DMS53 (cell line): ENCODE measurements at places on chromosomes 16 and 17.

DNA sequence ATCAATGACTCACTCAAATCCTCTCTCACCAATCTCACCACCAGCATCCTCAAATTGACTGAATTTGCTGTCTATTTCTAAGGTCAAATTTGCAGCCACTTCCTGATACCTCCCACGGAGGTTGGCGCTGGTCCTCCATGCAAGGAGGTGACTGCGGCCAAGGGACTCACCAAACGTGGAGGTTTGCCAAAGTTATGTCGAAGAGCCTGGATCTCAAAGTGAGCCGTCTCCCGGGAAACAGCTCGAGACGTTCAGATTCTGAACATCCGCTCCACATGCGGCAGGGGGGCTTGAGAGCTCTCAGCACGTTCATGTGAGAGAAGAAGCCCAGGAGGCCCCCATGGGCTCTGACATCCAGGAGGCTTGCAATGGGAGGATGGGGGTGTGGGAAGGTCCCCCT is 22.6 kb downstream of the LGALS3BP start:
- no peak for DNase-seq

GRCh38 chr16:14485121-14485551 is 144.9 kb downstream of the PARN start:
- DNase-seq, result no peak

DNA sequence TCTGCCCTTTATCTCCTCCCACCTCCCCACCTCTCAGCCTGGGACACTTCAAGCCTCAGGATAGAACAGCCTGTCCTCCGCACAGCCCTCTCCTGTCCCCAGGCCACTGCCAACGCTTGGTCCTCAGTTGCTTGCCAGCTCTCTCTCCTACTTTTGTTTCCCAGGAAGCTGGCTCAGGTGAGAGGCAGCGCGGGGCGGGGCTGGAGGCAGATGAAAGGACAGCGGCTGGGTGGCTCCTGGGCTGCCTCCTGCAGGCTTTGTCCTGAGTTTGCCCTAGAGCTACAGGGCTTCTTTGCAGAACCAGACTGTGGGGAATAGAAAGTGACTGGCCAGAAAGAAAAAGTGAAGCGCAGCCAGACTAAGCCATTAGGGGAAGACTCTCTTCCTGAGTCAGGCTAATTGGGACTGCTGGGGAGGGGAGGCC is 48.2 kb upstream of the CDC42EP4 start:
- DNase-seq, result peak; percentile 85

DNA sequence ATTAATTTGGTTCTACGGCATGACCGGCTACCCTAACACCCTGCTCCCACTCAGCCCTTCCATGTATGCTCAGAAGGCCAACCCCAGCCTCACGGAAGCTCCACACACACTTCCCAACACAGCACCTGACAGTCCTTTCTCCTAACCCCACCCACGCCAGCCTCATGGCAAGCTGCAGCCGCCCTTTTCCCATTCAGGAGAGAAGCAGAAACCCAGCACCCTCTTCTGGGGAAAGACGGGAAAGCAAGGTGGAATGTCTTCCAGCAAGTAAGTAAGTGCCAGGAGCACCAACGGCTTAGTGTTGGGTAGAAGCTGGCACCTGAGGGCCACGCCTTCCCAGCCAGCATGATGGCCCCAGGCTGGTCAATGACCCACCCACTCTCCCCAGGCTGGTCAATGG is 32.1 kb downstream of the ABR start:
- peak; percentile 72 for DNase-seq

GRCh38 chr16:1089439-1089821 is 6.6 kb downstream of the C1QTNF8 start:
- no peak for DNase-seq

DNA sequence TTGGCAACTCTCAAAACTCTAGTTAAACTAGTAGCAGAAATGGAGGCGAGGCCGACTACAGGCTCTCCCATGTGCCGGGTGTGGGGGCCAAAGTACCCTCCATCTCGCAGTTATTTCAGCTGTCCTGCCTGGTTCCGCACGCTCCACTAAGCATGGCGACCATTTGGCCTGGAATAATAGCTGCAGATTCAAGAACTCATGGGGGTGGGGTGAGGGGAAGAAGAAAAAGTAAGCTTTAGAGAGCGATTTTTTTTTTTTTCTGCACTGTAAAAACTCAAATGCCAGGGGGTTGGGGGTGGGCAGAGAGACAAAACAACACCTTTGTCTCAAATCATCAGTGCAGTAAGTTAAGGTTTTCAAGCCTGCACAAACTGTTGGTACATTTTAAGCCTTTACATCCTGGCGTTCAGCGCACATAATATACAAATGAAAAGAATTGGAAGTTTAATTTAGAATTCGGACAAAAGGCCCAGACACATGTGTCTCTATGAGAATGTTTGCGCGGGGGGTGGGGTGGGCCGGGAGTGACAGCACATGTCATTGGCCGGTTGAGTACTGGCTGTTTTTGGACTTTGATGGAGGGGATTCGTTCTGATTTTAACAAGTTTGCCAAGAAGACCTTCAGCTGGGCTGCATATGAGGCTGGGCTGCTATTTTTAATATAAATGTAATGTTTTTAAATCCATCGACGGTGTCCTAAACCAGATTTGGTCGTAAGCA is 694.7 kb upstream of the SALL1 start:
- no peak for DNase-seq

DNA sequence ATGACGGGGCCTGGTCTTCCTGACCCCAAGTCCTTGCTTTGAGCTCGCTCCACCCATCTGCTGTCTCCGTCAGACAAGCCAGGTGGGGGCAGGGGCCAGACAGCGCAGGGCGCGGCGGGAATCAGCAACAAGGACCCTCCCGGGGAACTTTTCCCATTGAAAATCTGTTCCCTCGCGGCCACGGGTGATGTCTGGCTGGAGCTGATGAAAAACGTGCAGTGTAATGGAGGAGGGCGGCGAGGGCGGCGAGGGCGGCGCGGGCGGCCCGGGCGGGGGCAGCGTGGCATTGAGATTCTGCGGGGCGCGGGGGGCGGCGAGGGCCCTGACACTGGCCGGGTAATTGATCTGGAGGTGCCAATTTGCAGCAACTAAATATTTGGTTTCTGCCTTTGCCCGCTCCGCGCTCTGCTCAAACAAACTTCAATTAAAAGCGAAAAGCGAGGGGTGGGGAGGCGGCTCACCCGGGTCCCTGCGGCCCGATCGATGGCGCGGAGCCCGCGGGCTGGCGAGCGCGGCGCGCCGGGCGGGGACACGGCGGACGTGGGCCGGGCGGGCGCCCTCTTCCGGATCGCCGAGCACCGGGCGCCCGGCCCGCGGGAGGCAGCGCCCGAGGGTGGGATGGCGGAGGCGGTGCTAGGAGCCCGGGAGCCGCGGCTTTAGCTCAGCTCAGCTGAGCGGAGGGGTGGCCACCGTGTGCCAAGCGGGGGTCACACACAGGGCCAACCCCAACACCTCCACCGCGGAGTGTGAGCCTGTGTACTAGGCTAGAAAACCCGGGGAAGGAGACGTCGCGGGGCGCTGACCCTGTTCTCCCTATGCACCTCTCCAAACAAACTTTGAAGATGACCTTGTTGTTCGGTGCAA is 32.4 kb downstream of the DCAKD start:
- peak; percentile 88 for DNase-seq

- no peak for DNase-seq
Observed at GRCh38 chr17:14057591-14057990, 11.7 kb upstream of the COX10 start.

- no peak for DNase-seq
Observed at GRCh38 chr16:87436225-87437172, 44.4 kb downstream of the MAP1LC3B start.

DNA sequence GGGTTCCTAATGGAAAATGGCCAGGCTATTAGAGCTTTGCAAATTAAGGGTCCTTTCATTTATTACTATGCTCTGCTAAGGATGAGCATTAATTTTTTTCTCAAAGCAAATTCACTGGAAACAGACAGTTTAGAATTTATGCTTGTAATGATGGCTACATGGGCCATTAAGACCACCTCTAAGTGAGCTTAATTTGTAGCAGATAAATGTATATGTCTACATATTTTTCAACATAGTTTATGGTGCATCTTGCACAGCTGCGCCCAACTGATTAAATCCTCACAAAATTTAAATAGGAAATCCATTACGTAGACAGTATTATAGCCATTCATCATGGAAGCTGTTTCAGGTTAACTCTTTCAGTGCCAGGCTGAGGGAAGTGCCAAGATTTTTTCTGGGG is 220.9 kb downstream of the CBLN1 start:
- DNase-seq, result no peak

DNA sequence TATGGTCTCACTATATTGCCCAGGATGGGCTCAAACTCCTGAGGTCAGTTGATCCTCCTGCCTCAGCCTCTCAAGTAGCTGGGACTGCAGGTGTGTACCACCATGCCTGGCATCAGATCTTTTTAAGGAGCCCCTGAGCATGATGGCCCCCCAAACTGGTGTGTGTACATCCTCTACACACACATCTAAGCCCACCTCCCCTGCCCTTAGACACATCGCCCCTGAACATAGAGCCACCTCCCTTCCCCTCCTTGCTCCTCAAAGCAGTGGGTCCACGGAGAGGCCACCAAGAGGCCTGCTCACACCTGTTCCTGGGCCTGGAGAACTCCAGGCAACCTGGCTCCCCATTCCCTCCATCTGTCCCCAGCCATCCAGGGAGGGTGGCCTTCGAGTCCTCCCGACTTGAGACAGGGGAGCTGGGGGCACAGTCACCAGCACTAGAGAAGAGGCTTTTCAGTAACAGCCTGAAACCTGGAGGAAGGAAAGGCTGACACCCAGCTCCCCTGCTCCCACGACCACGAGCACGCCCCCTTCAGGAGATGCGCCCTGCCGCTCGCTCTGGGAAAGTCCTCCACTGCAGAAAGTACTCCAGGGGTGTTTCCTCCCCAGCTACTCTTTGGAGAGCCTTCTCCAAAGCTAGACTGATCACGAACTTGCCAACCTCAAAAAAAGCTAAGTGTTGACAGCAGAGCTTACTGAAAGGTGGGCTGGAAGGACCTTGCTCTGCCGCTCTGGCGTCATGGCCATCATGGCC is 12.6 kb upstream of the PRR29 start:
- no peak for DNase-seq

- DNase-seq, result no peak
Observed at GRCh38 chr16:86604436-86605193, 26.3 kb downstream of the FOXL1 start.

- DNase-seq, result no peak
Observed at GRCh38 chr17:62076864-62077788, 12.0 kb upstream of the MED13 start.

DNA sequence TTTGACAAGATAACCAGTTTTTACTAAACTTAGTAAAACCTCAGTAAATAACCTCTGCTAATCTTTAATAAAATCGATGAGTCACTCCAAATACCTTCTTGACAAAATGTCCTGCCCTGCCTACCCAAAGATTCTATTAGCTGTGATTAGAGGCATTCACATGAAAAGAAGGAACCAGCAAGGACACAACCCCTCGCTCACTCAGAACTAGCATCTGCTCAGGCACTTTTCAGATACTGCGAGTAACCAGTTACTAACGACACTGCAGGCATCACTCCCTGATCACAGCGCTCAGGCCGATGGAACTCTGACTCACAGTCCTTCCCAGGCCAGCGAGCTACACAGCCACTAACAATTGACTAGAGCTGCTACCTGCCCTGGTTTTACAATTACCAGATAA is 24.3 kb downstream of the PELP1 start:
- DNase-seq, result no peak

GRCh38 chr16:85350973-85351372 is 238.7 kb upstream of the CIBAR2 start:
- DNase-seq, result peak; percentile 93

- DNase-seq, result peak; percentile 6
Observed at GRCh38 chr16:58127634-58128033, 1.5 kb downstream of the CFAP20 start.

DNA sequence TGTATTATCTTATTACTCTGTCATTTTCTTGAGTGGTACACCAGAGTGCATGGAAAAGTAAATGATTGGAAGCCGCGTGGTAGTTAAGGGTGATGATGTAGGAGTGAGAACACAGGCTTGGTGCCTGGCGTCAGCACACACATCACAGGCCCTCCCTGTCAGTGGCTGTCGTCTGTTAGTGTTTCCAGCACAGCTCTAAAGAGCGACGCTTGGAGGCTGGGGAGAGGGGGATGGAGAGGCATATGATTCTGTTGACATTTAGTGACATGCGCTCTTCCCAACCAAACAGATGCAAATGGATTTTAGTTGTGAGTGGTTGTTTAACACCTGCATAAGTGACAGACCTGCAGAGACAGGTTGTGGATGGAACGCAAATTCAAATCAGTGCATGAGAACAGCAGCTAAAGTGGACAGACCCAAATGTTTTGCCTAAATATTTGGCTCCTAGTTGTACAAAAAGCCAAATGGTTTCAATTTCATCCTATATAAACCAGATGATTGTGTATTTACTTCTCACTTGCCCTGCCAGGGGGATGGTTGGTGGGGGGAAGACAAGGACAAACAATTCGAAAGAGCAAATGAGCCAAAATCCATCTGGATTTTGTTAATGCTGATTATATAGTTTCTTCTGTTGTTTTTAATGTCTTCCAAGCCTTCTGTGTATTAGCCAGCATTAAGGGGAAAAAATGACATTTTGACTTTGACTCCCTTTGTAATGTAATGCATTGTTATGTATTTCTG is 222.3 kb downstream of the WWOX start:
- DNase-seq, result no peak

GRCh38 chr17:13016881-13017654 is 759 bp downstream of the ELAC2 start:
- DNase-seq, result peak; percentile 0

DNA sequence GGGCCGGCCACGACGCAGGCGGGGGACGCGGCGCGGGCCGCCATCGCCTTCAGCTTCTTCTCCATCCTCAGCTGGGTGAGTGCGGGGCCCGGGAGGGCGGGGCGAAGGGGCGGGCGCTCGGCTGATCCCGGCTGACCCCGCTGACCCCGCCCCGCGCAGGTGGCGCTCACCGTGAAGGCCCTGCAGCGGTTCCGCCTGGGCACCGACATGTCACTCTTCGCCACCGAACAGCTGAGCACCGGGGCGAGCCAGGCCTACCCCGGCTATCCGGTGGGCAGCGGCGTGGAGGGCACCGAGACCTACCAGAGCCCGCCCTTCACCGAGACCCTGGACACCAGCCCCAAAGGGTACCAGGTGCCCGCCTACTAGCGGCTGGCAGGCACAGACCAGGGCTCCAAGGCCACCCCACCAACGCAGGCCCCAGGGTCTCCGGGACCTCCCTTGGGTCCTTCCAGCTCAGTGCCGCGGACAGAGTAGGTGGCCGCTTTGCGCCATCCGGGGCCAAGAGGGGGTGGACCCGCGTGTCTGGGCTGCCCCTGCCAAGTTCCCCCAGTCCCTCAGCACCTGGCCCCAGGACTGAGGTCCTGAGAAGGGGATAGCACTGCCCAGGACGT is 3.0 kb downstream of the SYNGR3 start:
- DNase-seq, result no peak

DNA sequence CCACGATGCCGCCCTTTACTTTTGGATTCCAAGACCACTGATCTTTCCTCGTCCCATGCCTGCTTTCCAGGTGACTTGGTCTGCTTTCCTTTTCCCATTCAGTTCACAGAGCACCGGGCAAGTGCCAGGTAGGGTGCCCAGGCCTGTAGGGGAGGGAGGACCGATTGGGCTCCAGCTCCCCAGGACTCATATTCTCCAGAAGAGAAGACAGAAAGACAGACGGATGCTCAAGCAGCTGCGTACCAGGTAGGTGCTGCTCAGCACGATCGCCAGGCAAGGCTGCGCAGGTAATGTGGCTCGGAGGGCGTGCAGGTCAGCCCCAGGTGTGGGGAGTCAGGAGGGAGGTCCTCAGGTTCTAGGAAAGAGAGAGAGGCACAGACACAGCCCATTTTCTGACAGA is 67.5 kb upstream of the ZNF423 start:
- DNase-seq, result no peak

- DNase-seq, result peak; percentile 30
Observed at GRCh38 chr17:32565401-32565800, 78.6 kb downstream of the CDK5R1 start.
